ENCODE measurements at places on chromosomes 5 and 9. TPM values are rescaled to one million over a fixed set of nuclear protein-coding genes. Genes with fewer than 3 reads are reported as not detected.

DNA sequence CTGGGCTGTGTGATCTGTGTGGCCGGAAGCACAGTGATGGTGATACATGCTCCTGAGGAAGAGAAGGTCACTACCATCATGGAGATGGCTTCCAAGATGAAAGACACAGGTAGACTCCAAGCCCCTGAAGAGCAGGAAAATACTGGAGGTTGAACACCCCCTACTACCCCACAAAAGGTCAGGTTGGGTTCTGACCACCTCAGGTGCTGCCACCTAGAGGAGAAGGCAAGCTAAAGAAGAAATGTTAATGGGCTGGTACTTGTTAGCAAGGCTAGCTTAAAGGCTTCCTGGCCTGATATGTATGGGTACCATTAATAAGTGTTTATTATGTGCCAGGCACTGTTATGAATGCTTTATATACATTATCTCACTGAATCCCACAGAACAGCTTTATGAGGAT, 11.7 kb downstream of the NIPAL4 start:
- DNase-seq, result peak; percentile 53

DNA sequence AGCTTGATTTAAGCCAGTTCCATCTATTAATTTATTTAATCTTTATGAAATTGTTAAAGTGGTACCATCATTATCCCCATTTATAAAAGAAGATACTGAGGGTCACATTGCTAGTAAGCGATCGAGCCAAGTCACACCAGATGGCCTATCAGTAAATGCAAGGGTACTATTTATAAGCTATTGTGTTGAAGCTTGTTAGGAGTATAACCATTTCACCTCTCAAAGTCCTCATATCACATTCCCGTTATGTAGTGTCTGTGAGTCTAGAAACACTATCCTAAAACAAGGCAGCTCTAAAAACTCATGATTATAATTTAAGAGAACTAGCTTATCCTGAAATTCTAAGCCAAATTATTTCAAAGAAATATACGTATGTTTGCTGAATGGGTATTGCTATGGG, 1161.8 kb downstream of the EFNA5 start:
- no peak for DNase-seq

GRCh38 chr5:131899686-131900085, 45.8 kb downstream of the MEIKIN start:
- no peak for DNase-seq

DNA sequence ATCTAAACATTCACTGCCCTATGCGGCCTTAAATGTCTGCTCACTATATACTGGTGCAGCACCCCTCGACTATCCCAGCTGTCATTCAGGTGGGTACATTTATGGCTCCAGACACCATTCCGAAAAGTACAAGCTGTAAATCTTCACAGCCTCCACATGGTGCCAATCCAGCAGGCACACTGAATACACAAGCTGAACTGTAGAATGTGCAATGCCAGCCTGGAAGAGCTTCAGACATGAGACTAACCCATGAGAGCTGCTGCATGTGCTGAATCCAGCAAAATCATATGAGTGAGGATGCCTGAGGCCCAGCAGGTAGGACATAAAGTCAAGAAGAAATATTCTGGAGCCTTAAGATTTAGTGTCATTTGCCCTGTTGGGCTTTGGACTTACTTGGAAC, 483.8 kb upstream of the GRIA1 start:
- no peak for DNase-seq

- DNase-seq, result peak; percentile 60
These were observed 44.6 kb upstream of the CACNA1B start for GRCh38 chr9:137832830-137833590.

The CSF1R gene
- total RNA-seq, result not detected

The PHF24 gene
- 0.37 TPM for total RNA-seq

The CSF2 gene
- not detected for total RNA-seq

The TLR4 gene
- total RNA-seq, result 0.07 TPM

The SEMA4D gene
- total RNA-seq, result 23.6 TPM
